Astrocyte (in vitro differentiated cells and primary cell): ENCODE measurements at places on chromosomes 6 and 20. TPM values are rescaled to one million over a fixed set of nuclear protein-coding genes. Genes with fewer than 3 reads are reported as not detected.

DNA sequence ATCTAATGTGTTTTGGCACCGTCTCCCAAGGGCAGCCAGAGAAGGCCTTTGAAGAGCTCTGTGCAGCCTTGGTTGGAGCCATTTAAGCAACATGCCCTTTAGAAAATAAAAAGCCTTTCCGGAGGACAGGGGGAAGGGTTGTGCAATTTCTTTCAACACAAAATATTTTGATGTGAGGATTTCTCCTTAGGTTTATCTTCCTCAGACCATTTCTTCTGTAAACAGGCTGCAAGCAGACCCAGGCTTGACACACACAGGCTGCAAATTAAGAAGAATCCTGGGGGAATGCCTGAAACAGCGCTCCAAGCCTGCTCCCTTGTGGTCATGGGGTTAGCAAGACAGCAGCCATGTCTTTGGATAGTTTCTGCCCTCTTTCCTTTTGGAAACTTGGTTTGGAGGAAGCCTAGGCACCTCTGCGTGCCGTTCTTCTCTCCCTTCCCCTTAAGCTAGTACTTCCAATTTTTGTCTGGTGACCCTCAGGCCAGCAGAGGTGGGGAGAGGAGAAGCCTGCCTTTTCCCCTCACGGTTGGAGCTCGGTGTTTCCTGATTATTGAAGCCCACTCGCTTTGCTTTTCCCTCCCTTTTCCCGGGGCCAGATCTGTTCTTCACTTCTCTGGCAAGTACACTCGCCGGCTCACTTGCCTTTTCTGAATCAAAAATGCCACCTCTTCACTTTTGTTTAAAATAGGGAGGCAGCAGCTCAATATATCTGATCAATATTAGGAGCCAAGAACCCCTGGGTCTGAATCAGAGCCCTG is 39.6 kb upstream of the NOX3 start:
- DNase-seq: peak; percentile 66

DNA sequence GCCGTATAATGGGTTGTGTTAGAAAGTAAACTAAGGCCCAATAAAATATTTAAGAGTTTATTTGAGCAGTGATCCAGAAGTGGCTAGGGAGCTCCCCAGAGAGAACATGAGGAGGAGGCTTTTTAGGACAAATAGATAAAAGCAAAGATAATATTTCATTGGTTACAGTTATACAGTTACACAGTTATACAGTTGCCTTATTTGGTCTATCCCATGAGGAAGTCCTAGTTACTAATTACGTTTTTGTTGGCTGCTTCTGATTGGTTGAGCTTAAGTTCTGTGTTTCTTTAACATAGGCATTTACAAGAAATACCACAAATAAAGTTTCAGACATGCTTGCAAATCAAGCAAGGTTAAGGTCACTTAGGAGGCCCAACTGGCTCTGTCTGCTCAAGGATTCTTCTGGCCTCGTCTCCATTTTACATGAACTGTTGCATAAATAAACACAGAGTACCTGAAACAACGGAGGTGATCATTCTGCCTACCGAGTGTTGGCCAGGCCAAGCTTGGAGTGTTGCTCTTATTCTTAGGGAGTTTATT is 7.0 kb downstream of the UBD start:
- peak; percentile 46 for DNase-seq

- DNase-seq: no peak
These were observed 4.5 kb downstream of the LMBRD1 start for GRCh38 chr6:69792292-69792691.

GRCh38 chr6:139143111-139143510 is 8.2 kb downstream of the HECA start:
- DNase-seq: no peak

DNA sequence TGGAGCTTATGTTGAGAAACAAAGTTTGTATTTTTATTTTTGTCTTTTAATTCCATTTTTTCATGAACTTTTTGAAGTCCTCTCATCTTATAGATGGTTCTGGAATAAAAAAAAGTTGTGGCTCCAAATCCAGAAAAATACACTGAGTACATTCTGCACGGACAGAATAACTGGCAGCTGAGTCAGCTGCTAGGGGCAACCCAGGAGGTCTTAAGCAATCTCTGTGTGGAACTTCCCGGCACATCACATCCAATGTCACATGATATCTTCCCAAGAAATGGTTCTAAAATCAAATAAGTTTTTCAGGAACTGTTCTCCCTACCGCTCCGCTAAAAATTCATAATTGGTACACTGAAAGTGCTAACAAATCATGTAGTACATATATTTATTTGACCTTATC is 29.8 kb downstream of the SLC13A3 start:
- peak; percentile 16 for DNase-seq

DNA sequence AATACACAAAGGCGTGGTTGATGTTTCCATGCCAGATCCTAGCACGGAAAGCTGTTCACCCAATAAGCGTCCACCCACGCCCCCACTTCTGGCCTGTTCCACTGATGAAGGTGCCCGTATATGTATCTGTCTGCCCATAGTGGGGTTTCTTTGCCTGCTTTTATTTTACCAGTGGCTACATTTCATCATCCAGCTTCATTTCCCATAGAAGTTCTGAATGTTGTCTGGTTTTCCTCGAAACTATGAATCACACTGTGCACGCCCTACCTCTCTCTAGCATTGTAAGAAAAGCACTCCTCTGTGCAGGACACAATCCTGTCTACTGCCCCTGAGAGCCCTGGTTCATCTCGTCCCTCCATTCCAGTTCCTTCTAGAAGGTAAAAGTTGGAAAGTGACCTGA is 8.8 kb upstream of the CD93 start:
- DNase-seq: no peak

DNA sequence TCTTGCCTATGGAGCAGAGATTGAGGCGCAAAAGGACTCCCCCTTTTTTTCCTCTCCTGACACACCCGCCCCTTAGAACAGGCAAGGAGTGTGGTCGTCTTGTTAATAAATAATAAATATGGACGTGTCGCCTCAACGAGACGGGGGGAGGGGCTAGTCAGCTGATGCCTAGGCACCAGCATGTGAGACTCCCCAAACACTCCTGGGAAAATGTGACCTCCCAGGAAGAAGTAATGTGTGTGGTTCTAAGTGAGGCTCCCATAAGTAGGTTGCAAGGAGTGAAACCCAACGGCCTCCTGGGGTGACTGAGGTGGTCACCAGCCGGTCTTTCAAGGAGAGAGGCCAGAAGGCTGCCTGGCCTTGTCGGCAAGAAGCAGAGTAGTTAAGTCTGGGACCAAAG is 1.1 kb upstream of the FAXC start:
- DNase-seq: no peak

DNA sequence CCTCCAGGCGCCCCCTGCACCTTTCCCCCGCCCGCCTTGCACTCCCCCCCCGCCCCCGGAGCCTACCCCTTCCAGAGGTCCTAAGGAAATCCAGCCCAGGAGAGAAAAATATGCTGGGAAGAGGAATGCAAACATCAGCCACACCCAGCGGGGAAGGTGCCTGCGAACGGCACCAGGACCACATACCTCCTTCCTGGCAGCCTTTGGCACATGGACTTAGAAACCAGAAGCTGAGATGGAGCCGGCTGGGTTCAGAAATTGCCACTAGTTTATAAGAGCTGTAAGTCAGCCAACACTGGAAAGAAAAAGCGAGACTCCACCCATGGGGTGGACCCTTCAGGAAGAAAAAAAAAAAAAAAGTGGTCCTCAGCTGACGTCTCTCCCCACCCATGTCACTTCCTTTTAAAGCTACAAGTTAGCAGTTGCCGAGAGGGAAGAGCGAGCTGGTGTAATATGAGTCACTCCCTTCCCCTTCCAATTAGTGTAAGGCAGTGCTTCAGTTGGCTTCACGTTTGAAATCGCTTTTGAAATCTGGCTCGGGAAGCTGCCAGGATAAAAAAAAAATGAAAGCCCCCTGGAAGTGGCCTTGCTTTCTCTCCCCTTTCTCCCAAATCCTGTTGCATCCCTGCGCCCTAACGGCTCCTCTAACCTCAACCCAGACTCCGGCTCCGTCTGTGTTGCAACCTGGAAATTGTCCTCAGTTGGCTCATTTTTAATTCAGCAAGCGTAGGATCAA is at the start of gene AGPAT4:
Gene AGPAT4 (minus strand): TSS at position 310 of the 736 bp plus-strand sequence. CDS start 41,848 bp downstream, outside the sequence.
- peak; percentile 97 for DNase-seq

- no peak for DNase-seq
These were observed 46.4 kb upstream of the SMOC2 start for GRCh38 chr6:168394606-168395005.

- no peak for DNase-seq
These were observed 64.8 kb downstream of the VIP start for GRCh38 chr6:152815230-152815872.

DNA sequence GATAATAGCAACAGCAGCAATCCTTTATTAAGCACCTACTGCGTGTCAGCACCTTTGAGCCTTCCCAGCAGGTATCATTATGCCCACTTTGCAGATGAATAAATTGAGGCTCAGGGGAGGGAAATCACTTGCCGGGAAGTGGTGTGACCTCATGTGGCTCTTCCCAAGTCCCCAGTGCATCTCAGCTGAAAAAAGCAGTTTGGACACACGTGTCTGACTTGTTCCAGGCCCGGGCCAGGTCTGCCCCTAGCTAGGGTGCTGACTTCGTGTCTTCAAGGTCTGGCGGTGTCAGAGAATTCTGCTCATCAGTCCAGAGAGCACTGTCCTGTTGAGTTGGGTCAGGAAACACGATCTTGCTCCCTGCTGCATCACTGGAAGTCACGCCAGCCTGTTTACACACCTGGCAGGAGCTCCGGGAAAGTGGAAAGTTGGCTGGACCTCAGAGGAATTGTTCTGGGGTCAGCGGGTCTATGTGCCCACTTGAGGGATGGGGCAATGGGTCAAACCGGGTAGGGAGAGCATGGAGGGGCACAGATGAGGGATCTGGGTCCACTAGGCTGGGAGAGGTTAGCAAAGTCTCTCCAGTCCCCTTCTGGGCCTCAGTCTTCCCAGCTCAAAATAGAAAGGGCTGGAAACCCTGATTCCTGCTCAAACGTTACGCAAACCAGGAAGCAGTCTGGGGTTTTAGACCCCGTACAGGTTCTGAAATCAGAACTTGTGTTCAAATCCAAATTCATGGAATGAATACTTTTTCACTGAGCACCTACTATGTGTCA is 10.5 kb downstream of the SLC13A3 start:
- DNase-seq: no peak

- peak; percentile 63 for DNase-seq
These were observed 59.5 kb downstream of the NCOA3 start for GRCh38 chr20:47561180-47561579.

GRCh38 chr6:111032484-111033140 is 50.8 kb downstream of the RPF2 start:
- DNase-seq: peak; percentile 37

GRCh38 chr20:38126146-38126921 is 38.7 kb downstream of the TGM2 start:
- no peak for DNase-seq

- DNase-seq: no peak
These were observed 150.2 kb upstream of the SIM1 start for GRCh38 chr6:100614933-100615332.

DNA sequence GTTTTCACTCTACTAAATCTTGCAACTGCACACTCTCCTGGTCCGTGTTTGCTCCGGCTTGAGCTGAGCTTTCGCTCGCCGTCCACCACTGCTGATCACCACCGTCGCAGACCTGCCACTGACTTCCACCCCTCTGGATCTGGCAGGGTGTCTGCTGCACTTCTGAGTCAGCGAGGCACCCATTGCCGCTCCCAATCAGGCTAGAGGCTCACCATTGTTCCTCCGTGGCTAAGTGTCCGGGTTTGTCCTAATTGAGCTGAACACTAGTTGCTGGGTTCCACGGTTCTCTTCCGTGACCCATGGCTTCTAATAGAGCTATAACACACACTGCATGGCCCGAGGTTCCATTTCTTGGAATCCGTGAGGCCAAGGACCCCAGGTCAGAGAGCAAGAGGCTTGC is 98.6 kb upstream of the GPR6 start:
- DNase-seq: no peak

- DNase-seq: no peak
These were observed 14.0 kb downstream of the MUCL3 start for GRCh38 chr6:30954631-30955366.

GRCh38 chr6:130423044-130423443 is 57.2 kb downstream of the TMEM200A start:
- no peak for DNase-seq

- DNase-seq: peak; percentile 16
These were observed 275.0 kb upstream of the PREP start for GRCh38 chr6:105677671-105678475.

DNA sequence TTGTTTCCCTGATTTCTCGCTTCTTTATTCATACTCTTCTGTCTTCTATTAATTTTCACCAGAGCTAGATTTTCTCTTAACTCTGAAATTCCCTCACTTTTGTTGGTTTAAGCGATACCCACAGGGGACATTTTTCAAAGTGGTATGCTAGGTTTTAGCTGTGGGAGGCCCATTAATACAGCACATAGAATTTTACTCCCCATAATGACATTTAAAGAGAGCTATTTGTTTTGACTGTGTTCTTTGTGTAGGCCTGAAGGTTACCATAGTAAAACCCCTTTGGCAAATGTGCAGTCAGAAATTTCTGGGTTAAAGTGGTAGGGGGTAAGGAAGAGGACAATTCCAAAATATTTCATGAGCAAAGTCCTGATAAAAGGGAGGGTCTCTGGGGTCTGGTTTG is 721.1 kb upstream of the CITED2 start:
- DNase-seq: no peak

- DNase-seq: no peak
These were observed 68.0 kb downstream of the PTPN1 start for GRCh38 chr20:50578061-50578777.

- DNase-seq: peak; percentile 91
These were observed 31.4 kb upstream of the MARCKS start for GRCh38 chr6:113825781-113826180.

GRCh38 chr20:62953839-62954703 is 1.6 kb downstream of the SLC17A9 start:
- DNase-seq: peak; percentile 48

GRCh38 chr6:129638055-129638684 is 71.8 kb downstream of the ARHGAP18 start:
- DNase-seq: peak; percentile 71

- no peak for DNase-seq
These were observed 14.9 kb downstream of the ZBTB2 start for GRCh38 chr6:151376440-151376839.

GRCh38 chr6:13285705-13286104 is 42.6 kb downstream of the TBC1D7 start:
- DNase-seq: no peak

- DNase-seq: no peak
These were observed 131.5 kb downstream of the MTHFD1L start for GRCh38 chr6:150996968-150997367.

- DNase-seq: peak; percentile 62
These were observed 96.7 kb downstream of the FYN start for GRCh38 chr6:111776236-111777221.

- DNase-seq: no peak
These were observed 427.4 kb upstream of the JAG1 start for GRCh38 chr20:11101243-11101642.

Gene ADGRG6
- 89.2 and 98.2 TPM in 2 replicates for total RNA-seq

Gene PPP1R16B
- 0.41 and 0.68 TPM in 2 replicates for total RNA-seq

Gene MRPL2
- total RNA-seq: 47.4 and 59.7 TPM in 2 replicates

Gene KCNQ2
- 11.5 and 11.9 TPM in 2 replicates for total RNA-seq

Gene CFB
- total RNA-seq: 1.0 and 1.4 TPM in 2 replicates

Gene TMEM170B
- total RNA-seq: 1.5 and 2.5 TPM in 2 replicates

Gene ID4
- 12.0 and 12.8 TPM in 2 replicates for total RNA-seq

Gene BTN1A1
- not detected in 2 replicates for total RNA-seq

Gene FLRT3
- total RNA-seq: 6.9 and 14.6 TPM in 2 replicates

Gene MAFB
- total RNA-seq: 2.9 TPM in 2 replicates

Gene HFE
- total RNA-seq: 5.7 and 7.7 TPM in 2 replicates

Gene POM121L2
- total RNA-seq: not detected in 2 replicates

Gene VSTM2L
- total RNA-seq: 17.7 and 18.5 TPM in 2 replicates

Gene GSTA3
- total RNA-seq: not detected in 2 replicates

Gene CST2
- 1.7 and 2.9 TPM in 2 replicates for total RNA-seq

Gene PLEKHG1
- total RNA-seq: 8.9 and 12.1 TPM in 2 replicates

Gene POPDC3
- total RNA-seq: 8.6 and 9.1 TPM in 2 replicates

Gene MOXD1
- total RNA-seq: 3.5 and 4.8 TPM in 2 replicates

Gene MUCL3
- total RNA-seq: not detected in 2 replicates

Gene ANGPT4
- 0.05 and 0.12 TPM in 2 replicates for total RNA-seq
